Prostate gland (tissue), 2 donors: ENCODE measurements at places on chromosomes 2 and 18. TPM values are rescaled to one million over a fixed set of nuclear protein-coding genes. Genes with fewer than 3 reads are reported as not detected.

- no peaks in the 10 kb centered on the region for H3K27me3 ChIP-seq
- H3K4me1 ChIP-seq: no peaks in the 10 kb centered on the region
- no peak overlapping the region for H3K27ac ChIP-seq
- DNase-seq: no peak
- no peak overlapping the region for H3K4me3 ChIP-seq
- H3K36me3 ChIP-seq: no peaks in the 10 kb centered on the region
Observed at GRCh38 chr2:53854678-53855077, 5.1 kb downstream of the GPR75 start.

Gene ADAM23
- 10.7 TPM for total RNA-seq

Gene FOXD4L1
- not detected for total RNA-seq

GRCh38 chr2:167005096-167005495 is 116.8 kb downstream of the XIRP2 start:
- DNase-seq: no peak
- H3K36me3 ChIP-seq: no peaks in the 10 kb centered on the region
- H3K27ac ChIP-seq: no peak overlapping the region
- no peaks in the 10 kb centered on the region for H3K4me1 ChIP-seq
- H3K4me3 ChIP-seq: no peak overlapping the region

DNA sequence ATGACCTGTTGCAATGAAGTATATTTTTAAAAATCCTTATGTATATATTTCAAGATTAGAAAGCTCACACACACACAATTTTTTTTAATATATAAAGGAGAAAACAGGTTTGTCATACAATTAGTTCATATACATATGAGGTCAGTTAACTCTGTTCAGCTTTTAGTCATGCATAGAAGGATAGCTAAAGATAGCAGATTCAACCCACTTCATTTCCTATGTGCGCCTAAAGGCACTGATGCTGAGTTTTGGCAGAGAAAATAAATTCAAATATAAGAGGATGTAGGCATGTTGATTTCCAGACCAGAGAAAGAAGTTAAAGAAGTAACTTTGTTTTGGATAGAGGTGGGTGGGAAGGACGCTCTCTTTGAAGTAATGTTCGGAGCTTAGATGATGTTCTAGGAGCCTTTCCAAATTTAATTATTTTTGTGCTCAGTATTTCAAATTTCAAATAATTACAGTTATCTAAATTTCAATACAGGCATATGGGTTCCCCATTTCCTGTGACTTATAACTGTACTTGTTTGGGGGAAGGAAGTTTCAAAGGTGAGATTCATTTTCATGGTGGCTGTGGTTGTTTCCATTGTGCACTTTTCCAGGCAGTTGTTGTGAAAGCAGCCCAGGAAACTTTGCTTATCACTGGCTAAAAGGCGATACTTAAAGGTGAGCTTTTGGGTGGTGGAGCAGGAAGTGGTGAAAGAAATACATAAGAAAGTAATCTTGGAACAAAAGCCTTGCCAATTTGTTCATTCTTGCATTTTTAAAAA is 523.4 kb upstream of the FANCL start:
- no peaks in the 10 kb centered on the region for H3K27me3 ChIP-seq
- no peak overlapping the region for H3K27ac ChIP-seq
- no peaks in the 10 kb centered on the region for H3K36me3 ChIP-seq
- H3K4me1 ChIP-seq: no peaks in the 10 kb centered on the region
- no peak overlapping the region for H3K4me3 ChIP-seq

DNA sequence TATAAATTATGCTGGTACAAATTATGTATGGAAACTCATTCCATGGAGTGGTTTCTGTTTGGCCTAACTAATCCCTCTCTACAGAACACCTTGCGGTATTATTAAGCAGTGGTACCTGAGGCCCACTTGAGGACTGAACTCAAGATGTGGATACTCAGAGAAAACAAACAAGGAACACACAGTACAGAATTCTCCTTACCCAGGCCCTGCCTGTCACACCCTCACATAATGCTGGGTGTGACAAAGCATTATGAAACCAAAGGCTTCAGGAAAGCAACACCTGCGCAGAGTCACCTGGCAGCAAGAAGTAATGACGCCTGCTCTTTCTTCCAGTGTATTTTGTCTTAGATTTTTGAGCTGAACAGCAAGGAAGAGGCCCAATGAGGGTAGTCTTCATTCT is 264.7 kb downstream of the PAX3 start:
- H3K4me3 ChIP-seq: no peak overlapping the region
- no peak overlapping the region for H3K27ac ChIP-seq
- H3K27me3 ChIP-seq: no peaks in the 10 kb centered on the region
- no peaks in the 10 kb centered on the region for H3K36me3 ChIP-seq
- no peaks in the 10 kb centered on the region for H3K4me1 ChIP-seq

DNA sequence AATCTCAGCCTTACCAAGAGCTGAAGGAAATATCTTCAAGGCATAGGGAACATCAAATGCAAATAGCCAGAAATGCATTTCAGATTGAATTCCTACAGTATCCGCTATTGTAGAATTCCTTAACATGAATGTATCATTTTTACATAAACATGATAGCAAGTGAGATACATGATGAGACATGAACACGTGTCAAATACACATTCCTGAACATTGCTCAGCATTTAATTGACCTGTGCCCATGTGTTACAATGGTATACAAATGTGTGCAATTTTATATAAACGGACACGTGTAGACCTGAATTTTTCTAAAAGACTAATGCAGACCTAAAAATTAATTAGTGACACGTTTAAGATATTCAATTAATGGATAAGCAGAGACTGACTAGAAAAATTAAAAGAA is 133.0 kb upstream of the TLK1 start:
- DNase-seq: no peak
- no peak overlapping the region for H3K4me3 ChIP-seq
- H3K27me3 ChIP-seq: no peaks in the 10 kb centered on the region
- H3K4me1 ChIP-seq: no peaks in the 10 kb centered on the region
- H3K36me3 ChIP-seq: no peaks in the 10 kb centered on the region

- DNase-seq: no peak
- peaks cover 11% of the 10 kb centered on the region for H3K4me1 ChIP-seq
- H3K27me3 ChIP-seq: no peaks in the 10 kb centered on the region
- no peak overlapping the region for H3K4me3 ChIP-seq
- no peak overlapping the region for H3K27ac ChIP-seq
Observed at GRCh38 chr18:50277942-50278341, 3.4 kb downstream of the MBD1 start.

DNA sequence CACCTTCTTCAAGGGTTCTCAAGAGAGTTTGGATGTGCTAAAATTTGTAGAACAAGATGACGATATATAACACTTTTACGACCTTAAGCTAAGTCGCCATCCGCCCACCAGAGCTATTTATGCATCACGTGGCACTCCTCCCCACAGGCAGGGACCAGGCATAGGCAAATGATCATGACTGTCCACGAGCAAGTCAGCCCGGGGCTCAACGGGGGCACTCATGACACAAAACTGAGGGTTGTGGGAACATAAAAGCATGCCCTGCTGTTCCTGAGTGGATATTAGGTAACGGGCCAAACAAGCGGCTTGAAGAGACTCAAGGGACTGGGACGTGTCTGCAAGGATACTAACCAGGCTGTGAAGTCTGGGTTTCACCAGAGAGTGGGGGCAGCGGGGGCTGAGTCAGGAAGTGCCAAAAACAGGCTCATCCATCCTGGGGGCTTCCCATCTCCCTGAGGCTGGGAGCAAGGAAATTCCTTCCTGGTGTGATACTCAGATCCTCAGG is 58.1 kb downstream of the FAM178B start:
- no peaks in the 10 kb centered on the region for H3K27me3 ChIP-seq
- no peaks in the 10 kb centered on the region for H3K36me3 ChIP-seq
- H3K27ac ChIP-seq: peak overlapping the region; percentile 27
- no peak overlapping the region for H3K4me3 ChIP-seq

Gene ADGRF3
- not detected for total RNA-seq

Gene DNAH6
- 4.9 TPM for total RNA-seq

DNA sequence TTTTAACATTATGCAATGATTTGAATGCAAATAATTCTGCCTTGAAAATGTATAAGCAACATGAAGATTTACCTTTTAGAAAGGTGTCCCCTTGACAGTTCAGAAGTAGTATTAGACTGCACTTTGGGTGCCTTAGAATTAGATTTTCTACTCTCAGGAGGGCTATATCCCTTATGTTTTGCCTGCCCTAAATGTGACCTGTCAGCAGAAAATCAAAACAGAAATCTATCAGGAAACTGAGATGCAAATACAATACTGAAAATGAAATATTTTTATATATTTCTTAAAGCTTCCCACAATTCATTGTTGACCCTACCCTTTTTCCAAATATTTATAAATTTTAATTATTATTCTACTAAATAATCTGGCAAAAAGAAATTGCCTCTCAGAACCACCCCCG is 61.5 kb downstream of the TRIP12 start:
- H3K4me1 ChIP-seq: no peaks in the 10 kb centered on the region
- H3K36me3 ChIP-seq: peaks cover 2% of the 10 kb centered on the region
- H3K4me3 ChIP-seq: no peak overlapping the region
- H3K27ac ChIP-seq: no peak overlapping the region
- no peaks in the 10 kb centered on the region for H3K27me3 ChIP-seq

GRCh38 chr18:24630346-24630880 is 170.0 kb downstream of the HRH4 start:
- H3K36me3 ChIP-seq: no peaks in the 10 kb centered on the region
- no peak overlapping the region for H3K4me3 ChIP-seq
- no peaks in the 10 kb centered on the region for H3K4me1 ChIP-seq
- DNase-seq: no peak

DNA sequence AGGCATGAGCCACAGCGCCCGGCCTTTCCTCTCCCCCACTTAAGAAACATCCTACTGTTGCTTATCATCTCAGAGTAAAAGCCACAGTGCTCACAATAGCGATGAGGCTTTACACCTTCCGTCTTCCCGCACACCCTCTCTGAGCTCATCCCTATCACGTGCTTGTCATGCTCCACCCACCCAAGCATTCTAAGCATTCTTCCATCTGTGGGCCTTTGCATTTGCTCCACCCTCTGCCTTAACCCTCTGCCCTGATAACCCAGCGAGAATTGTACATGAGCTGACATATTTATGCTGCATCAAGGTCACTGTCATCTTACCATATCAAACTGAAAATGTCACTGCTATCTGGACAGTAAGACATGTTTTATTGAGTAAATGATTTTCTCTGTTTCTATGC is 22.6 kb downstream of the FOXI3 start:
- no peak overlapping the region for H3K27ac ChIP-seq
- no peak for DNase-seq
- H3K27me3 ChIP-seq: no peaks in the 10 kb centered on the region
- H3K36me3 ChIP-seq: no peaks in the 10 kb centered on the region
- no peak overlapping the region for H3K4me3 ChIP-seq

DNA sequence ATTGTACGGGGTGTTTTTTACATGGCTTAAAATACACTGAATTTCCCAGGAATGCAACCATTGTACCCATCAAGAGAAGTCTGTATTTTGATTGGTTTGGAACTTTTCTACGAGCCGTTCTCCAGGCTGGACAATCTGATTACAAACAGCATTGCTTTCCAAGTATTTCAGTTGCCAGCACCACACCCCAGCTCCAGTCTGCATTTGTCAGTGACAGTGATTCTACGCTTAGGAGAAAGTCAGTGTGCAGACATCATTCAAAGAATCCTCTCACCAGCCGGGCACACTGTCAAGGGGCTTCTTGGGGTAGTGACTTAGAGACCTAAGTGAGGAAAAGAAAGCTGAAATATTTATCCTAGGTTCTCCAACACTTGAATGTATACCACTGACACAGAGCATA is 194.1 kb downstream of the ANAPC1 start:
- no peaks in the 10 kb centered on the region for H3K27me3 ChIP-seq
- H3K36me3 ChIP-seq: no peaks in the 10 kb centered on the region
- H3K4me1 ChIP-seq: no peaks in the 10 kb centered on the region
- DNase-seq: no peak
- H3K4me3 ChIP-seq: no peak overlapping the region

DNA sequence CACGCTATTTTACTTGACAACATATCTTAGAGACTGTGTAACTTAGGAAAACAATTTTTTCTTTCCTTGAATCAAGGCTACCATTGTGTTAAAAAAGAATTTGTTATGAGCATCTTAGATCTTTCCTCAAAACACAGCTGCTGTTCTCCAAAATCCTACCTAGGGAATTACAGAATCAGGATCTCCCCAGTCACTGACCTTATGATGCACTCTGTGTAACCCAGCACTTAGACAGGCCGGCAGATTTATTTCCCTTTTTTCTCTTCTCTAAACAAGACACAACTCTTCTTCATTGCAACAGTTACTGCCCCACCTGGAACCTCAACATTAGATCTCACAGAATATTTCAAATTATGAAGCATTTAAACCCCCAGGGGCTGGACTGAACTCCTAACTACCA is 13.5 kb upstream of the C2orf15 start:
- H3K27ac ChIP-seq: no peak overlapping the region
- H3K4me1 ChIP-seq: no peaks in the 10 kb centered on the region
- no peaks in the 10 kb centered on the region for H3K27me3 ChIP-seq

DNA sequence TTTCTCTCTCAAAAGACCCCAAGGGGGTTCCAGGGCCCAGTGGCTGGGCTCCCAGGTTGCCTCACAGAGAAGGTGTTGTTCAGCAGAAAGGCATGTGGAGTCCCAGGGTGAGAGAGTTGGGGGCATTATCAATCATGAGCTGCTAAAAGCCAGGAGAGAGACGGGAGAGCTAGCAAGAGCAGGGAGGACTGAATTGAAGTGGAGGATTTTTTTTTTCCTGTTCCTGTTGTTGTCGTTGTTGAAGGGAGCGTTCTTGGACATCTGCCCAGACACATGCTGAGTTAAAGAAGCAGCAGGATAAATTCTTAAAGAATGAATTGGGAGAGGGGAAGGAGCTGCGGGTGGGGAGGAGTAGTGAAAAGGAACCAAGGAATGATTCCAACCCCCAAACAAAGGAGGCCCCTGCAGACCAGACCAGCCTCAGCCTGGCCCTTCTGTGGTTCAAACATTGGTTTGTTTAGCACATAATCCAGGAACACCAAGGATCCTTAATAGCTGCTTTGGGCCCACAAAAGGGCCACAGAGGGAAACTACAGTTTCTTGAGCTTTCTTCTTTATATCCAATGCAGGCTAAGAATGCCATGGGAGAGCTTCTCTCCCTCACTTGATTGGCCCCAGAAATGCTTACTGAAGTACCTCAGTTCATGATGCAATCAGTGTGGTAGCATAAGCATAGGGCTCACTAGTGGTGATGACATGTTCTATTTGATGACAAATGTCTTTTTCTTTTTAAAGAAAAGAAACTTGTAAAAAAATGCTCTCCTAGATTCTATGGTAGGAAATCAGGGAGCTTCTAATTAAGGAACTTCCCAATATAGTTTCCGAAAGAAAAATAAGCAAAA is 146.0 kb downstream of the SETBP1 start:
- peak; percentile 87 for DNase-seq
- H3K4me1 ChIP-seq: peaks cover 2% of the 10 kb centered on the region

Gene MYOM1
- 6.5 TPM for total RNA-seq

DNA sequence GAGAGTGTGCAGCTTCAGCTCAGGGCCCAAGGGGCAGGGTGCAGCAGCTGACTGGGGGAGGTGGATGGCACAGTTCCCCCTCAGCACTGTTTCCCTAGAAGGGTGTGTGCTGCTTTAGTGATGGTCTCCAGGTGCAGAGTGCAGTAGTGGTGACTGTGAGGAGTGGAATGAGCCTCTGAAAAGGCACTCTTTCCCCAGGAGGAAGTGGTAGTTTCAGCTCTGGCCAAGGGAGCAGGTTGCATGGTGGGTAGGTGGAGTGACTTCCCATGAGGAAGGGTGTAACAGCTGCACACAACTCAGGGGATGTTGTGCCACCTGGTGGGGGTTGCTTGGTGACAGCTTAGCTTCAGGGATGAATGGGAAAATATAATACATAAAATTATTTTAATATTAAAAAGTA is 251.5 kb upstream of the NXPH2 start:
- no peak overlapping the region for H3K4me3 ChIP-seq
- no peaks in the 10 kb centered on the region for H3K4me1 ChIP-seq
- no peak overlapping the region for H3K27ac ChIP-seq
- no peaks in the 10 kb centered on the region for H3K36me3 ChIP-seq
- H3K27me3 ChIP-seq: no peaks in the 10 kb centered on the region
- no peak for DNase-seq
